HFFc6 (cell line): ENCODE measurements at places on chromosomes 1 and 21.

- DNase-seq = no peak
Measured at GRCh38 chr1:202076050-202076511, 46.6 kb upstream of the GPR37L1 start.

GRCh38 chr1:24373044-24373443, 40.5 kb downstream of the STPG1 start:
- no peak for DNase-seq

DNA sequence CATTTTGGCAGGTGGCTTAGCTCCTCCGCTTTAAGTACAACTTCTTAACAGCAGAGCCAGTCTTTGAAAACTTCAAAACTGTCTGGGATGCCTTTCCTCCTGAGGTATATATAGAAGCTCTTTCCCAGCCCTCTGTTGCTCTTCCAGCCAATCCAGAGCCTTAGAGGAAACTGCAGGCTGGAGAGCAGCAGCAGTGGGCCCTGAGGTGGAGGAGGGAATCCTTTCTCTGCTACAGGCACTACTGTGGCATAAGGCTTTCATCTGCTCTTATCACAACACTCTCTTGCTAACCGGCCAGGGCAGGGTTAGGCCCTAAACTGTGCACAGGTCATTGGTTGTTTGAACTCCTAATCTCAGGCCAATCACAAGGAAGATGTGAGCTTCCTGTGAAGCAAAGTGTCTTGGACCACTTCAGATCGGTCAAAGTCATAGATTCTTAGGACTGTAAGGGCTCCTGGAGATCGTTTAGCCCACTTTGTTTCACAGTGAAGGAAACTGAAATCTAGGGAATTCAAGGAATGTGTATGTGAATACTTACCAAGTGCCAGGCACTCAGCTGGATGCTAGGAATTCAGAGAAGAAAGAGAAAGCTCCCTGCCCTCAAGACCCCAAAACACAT, at the start of gene RGS5:
RGS5 (minus strand) TSS at position 84 of the 619 bp plus-strand sequence; CDS start at position 3, 81 bp downstream.
- DNase-seq = no peak

DNA sequence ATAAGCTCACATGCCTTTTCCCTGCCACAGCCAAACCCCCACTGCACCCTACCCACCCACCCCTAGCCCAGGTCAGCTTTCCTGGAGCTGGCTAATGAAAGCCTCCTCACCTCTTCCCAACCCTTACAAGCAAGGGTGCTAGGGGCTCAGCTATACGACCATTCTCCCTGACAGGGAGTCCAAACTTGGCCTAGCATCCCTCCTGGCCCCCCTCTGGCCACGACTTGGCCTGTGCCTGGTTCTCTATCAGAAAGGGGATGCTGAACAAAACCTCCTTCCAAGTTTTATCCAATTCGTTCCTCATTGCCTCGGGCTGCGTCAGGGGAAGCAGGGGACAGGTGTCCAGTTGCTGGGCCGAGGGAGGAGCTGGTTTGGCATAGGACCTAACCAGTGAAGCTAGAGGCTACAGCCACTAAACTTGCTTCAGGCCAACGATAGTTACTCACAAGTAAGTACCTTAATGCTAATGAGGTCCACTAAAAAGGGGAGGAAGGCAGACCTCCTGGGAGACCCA, 8.6 kb downstream of the TMEM81 start:
- DNase-seq = no peak

- DNase-seq = no peak
Measured at GRCh38 chr1:209648346-209648745, 3.9 kb downstream of the LAMB3 start.

- DNase-seq = no peak
Measured at GRCh38 chr1:67647036-67647798, 37.8 kb upstream of the GADD45A start.

DNA sequence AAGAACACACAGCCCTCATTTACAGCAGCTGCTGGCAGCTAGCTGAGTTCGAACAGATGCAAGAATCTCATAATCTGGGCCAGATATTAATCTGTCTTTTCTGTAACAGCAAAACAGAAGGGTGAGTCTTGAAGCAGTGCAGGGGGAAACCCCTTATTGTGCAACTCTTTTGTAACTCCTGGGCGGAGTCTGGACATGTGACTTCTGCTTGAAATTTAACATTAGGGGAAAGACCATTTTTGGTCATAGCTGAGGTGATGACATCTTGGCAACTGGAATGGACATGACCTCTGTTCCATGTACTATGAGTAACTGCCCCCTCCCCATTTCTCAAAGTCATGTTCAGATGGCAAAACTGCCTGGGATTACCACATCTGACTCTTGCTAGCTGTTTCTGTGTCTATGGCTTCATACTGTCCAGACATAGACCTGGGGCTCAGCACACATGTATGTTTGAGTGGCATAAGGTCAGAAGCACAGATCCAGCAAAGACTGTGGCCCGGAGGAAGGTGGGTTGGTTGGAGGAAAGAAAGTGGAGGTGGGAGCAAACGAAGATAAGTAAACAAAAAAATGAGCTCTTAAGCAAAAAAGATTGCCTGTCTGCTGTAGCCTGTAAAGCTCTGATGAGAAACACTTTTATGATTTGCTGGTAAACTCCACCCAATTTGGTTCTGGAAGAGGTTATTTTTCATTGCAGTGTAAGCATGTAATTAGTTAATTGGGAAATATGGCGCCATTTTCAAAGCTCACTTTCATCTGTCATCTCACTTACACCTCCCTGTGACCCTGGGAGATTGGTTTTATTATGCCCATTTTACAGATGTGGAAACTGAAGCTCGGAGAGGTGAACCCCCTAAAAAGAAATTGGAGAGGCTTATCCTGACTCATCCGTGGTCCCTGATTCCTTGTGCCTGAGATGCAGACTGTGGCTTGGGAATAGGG, 26.1 kb downstream of the ETS2 start:
- DNase-seq = peak; percentile 82

DNA sequence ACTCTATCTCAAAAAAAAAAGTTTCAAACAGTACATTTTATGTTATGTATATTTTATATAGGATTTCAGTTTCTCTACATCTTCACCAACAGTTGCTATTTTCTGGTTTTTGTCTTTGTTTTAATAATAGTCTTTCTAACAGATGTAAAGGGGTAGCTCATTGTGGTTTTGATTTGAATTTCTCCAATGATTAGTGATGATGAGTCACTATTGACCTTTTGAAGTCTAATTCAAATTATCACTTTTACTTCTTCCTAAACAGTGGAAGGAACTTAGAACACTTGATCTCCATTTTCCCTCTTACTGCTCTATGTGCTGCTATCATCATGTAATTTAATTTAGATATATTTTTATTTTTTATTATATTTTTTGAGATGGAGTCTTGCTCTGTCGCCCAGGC, 31.7 kb upstream of the SHCBP1L start:
- no peak for DNase-seq

GRCh38 chr21:24870633-24871032, 736.6 kb downstream of the MRPL39 start:
- no peak for DNase-seq

DNA sequence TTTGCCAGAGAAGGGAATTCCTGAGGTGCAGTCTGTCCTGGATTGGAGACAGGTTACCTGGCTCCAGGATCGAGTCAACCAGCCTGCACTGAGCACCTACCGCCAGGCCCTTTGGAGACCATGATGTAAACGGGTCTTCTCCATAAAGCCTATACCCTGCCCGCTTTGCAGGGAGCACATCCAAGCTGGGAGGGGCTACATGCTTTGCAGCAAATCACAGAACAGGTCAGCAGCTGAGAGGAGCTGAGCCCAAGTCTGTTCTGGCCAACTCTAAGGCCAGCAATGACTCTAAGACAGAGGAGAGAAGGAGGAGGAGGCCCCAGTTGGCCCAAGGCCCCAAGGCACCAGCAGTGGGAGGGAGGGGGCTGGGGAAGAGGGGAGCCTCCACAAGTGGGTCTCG, 15.5 kb upstream of the RSPO1 start:
- DNase-seq = no peak
